B cell (primary cell): ENCODE measurements at places on chromosomes 1 and 21.

- DNase-seq = peak; percentile 57
These were observed 770 bp downstream of the NTNG1 start for GRCh38 chr1:107141491-107142126.

GRCh38 chr1:221022331-221022730, 143.1 kb downstream of the HLX start:
- no peak for DNase-seq

GRCh38 chr1:87805666-87806378, 477.1 kb downstream of the LMO4 start:
- DNase-seq = no peak

DNA sequence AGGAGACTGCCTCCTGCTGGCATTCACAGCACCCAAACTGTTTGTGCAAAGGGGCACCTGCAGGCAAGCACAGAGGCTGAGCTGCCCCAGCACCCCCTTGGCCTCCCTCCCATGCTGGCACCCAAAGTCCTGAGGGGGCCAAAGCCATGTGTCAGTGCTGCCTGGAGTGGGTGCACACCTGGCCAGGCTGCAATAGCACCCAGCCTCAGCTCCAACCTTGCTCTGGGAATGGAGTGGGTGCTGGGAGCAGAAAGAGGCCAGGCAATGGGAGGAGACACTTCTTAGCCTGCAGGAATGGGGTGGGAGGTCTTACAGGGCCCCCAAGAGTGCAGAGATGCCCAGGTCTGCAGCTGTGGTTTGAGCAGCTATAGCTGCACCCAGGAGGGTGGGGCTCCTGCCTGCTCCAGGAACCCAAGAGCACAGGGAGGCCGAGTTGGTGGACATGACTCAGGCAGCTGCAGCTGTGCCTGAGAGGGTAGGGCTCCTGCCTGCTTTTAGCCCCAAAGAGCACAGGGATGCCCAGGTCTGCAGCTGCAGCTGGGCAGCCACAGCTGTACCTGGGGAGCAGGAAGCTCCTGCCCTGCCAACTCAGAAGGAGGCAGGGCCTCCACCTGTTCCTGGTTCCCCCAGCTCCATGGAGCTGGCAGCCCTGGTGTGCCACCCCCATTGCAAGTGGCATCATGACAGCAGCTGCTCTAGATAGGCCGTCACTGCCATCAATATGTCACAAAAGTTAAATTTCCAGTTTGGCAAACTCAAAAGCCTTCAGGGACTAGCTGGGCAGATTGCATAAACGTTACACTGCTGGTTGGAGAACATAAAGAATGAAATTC, 5.3 kb upstream of the CHD1L start:
- no peak for DNase-seq

GRCh38 chr21:16633831-16634459, 878.9 kb upstream of the CXADR start:
- DNase-seq = no peak

GRCh38 chr1:228555074-228555994, 68.2 kb downstream of the RNF187 start:
- peak; percentile 30 for DNase-seq

DNA sequence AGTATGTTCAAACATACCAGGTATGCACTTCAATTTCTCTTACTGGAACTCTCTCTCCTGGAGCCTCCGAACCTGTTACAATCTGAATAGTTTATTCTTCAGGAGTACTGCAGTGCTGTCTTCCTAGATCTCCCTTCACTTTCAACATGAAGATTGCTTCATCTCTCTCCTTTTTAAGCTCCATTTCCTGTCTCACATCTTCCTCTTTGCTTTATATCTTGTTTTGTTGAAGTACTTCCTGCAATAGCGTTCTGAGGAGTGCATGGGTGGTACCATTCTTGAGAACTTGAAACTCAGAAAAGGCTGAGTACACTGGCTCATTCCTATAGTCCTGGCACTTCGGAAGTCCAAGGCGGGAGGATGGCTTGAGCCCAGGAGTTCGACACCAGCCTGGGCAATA, 15.7 kb upstream of the C1orf146 start:
- no peak for DNase-seq

GRCh38 chr1:8113262-8114220, 87.4 kb upstream of the ERRFI1 start:
- no peak for DNase-seq

- no peak for DNase-seq
These were observed 371.6 kb upstream of the RUNX1 start for GRCh38 chr21:35420656-35421055.

DNA sequence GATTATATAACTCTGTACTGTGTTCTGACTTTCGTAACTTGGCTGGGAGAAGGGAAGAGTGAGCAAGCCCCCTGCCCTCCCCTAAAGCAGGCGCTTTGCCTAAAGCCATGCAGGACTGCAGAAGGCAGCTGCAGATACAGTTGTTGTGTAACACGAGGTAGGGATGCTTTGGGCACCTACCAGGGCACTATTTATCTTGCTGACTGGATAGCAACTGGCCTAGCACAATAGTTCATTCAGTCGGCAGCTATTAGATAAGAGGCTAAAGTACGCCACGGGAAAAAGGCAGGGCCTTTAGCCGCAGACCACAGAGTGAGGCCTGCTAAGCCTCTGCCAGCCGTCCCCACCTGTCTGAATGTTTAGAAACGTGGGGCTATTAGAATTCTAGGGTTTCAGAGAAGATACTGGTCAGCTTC, 80.9 kb downstream of the TTC3 start:
- no peak for DNase-seq

DNA sequence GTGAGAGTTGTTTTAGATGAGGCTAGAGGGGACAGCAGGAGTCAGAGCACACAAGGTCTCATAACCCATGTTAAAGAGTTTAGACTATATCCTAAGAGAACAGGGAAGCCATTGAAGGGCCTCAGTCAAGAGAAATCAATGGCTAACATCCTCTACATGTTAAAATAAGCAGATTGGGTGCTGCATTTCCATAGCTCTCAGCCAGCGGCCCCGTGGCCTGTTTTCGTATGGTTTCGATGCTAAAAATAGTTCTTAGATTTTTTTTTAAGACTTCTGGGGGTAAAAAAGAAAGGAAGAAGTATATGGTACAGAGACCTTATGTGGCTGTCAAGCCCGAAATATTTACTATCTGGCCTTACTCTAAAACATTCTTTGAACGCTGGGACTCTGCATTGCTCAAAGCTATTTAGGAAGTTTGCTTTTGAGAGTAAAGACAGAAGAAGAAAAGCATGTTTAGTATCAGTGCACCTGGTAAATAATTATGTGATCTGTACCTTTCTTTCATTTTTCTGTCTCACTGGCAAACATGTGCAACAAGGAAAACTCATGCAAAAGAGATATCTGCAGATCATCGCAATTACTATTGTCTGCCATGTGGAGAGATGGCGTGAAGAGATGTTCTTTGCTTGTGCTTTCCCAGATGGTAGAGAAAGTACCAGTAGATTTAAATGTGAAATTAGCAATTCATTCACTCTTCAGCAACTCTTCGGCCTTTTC, 8.4 kb downstream of the PDIK1L start:
- no peak for DNase-seq

- DNase-seq = no peak
These were observed 28.1 kb upstream of the SNX27 start for GRCh38 chr1:151583796-151584195.

DNA sequence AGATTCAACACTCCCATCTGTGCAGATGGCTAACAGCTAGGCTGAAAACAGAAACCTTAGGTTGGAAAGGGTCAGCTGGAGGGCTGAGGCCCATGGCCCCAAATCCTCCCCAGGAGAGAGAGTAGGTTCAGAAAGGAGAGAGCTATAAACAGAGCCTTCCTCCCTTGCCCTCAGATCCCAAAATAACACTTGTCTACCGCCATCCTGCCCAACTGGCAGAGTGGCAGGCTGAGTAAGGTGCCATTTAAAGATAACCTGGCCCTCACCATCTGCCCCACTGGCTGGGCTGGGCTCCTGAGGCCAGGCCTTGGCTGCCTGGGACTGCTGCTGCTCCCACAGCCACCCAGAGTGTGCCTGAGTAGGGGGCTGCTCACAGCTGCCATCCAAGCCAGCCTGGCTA, 4.3 kb upstream of the SHISA4 start:
- no peak for DNase-seq

- DNase-seq = peak; percentile 28
These were observed 516 bp downstream of the PHLDA3 start for GRCh38 chr1:201468501-201468843.

- peak; percentile 29 for DNase-seq
These were observed at the start of gene MACF1 for GRCh38 chr1:39204441-39205081. Gene MACF1, plus strand, starts transcription at chr1:39204695. Its CDS starts 328 bp downstream, at chr1:39205023.

- no peak for DNase-seq
These were observed 332.3 kb upstream of the DPYD start for GRCh38 chr1:98253145-98253544.

DNA sequence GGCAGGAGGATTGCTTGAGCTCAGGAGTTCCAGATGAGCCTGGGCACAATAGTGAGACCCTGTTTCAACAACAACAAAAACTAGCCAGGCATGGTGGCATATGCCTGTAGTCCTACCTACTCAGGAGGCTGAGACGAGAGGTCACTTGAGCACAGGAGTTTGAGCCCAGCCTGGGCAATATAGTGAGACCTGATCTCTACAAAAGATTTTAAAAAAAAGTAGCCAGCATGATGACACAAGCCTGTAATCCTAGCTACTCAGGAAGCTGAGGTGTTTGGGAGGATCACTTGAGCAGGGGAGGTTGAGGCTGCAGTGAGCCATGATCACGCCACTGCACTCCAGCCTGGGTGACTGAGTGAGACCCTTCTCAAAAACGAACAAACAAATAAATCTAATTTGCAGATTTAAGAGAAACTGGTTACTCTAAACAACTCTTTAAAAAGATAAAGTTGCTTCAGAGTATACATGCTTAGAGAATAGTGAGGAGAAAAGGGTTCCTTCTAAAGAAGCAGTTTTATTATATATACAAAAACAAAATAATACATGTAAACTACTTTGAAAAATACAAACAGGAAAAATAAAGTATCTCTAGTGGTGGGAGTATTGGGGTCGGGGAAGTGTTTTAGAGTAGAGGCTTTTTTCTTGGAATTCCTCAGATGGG, 88.4 kb downstream of the ADCY10 start:
- no peak for DNase-seq

DNA sequence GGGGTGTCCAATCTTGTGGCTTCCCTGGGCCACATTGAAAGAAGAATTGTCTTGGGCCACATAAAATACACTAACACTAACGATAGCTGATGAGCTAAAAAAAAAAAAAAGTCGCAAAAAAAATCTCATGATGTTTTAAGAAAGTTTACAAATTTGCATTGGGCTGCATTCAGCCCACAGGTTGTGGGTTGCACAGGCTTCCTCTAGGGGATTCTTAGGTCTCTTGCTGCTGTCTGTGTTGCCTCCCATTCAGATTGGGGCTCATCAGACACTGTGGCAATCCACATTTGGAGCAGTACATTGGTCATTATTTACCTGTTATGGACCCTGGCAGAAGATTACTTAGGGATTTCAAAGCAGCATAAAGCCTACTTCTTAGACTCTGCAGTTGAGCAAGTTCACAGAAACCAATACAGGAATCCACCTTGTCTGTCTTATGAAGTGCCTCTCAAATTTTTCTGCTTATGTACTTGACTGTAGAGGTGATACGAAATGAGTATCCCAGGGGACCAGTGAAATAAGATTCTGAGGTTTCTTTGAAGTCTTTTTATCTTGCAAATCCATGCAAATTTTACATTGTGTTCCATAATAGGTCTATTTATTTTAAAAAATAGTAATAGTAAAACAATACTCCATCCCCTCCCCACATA, 205.5 kb downstream of the RPS6KC1 start:
- no peak for DNase-seq

DNA sequence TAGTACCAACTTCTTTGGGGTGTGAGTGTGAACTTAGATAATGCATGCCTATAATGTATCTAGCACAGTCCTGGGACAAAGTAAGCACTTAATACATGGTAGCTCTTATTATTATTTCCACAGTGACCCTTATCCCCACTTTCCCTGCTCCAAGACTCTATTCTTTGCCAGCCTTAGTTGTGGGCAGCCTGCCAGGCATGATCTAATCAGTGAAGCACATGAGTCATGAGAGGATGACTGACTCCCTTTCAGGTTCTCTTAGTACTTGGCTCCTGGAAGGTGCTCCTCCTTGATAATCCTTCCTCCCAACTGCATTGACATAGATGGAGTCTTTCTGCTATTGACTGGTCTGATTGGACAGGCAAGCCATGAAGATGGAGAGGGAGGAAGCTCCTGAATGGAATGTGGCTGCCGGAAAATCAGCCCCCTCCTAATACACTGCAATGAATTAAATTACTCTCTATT, 17.4 kb upstream of the GNG12 start:
- no peak for DNase-seq

- DNase-seq = no peak
These were observed 8.1 kb upstream of the NCF2 start for GRCh38 chr1:183598386-183598785.
